ENCODE measurements at places on chromosomes 2 and 18.

- DNase-seq = no peak
Measured at GRCh38 chr2:191942739-191943103, 95.8 kb upstream of the CAVIN2 start.

DNA sequence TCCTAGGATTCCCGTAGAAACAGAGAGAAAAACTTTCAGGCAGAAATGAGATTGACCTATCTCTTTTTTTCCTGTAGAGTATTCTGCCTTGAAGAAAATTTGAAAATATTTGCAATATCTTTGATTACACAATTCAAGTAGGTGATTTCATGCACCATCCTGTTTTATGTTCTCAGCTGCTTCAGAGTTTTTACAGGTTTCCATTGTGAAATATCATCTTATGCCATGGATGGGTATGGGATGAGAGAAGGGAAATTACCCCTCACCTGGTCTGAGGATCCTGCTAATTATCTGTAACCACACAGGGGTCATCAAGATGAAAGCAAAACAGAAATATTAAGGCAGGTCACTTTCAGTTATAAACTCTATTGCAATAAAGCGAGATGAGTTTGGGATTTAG is 264.8 kb downstream of the TXNL1 start:
- no peak for DNase-seq

DNA sequence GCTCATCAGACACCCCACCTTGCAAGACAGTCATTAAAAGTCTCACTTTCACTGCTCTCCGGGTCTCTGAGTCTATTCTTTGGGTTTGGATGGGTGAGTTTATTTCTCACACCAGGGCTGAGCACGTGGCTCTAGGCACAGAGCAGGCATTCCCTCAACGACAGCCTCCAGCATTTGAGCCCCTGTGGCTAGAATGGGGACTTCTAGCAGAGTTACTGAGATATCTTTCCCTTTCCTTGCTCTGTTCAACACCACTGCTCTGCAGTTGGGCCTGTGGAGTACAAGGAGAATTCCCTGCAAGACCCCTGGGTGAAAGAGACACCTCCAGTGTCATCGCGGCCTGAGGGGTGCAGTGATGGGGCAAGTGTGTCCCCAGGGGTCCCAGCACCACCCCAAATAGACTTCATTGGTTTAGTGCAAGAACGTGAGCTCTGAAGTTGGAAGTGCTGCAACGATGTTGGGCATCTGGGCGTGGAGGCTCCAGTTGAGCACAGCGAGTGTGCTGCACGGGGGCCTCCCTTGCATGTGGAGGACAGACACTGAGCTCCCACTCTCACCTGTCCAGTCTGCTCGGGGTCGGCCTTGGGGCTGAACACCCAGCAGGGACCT is 184.1 kb upstream of the HS6ST1 start:
- no peak for DNase-seq

GRCh38 chr2:113341191-113341869 is 62.6 kb upstream of the PAX8 start:
- no peak for DNase-seq

DNA sequence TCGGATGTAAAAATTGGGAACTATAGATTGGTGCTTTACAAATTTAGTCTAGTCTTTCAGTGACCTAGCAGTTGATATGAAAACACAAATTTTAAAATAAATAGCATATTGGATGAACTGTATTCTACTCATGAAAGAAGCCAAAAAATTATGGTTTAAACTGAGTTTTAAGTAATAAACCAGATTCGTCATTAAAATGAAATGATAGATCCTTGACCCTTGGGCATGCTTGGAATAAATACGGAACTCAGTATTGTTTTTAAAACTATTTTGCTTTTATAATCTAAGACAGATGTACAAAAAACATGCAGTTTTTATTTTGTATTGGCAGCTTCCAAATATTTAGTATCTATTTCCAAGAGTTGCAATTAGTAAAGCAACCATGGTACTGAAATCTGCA is 34.6 kb upstream of the TBR1 start:
- no peak for DNase-seq

DNA sequence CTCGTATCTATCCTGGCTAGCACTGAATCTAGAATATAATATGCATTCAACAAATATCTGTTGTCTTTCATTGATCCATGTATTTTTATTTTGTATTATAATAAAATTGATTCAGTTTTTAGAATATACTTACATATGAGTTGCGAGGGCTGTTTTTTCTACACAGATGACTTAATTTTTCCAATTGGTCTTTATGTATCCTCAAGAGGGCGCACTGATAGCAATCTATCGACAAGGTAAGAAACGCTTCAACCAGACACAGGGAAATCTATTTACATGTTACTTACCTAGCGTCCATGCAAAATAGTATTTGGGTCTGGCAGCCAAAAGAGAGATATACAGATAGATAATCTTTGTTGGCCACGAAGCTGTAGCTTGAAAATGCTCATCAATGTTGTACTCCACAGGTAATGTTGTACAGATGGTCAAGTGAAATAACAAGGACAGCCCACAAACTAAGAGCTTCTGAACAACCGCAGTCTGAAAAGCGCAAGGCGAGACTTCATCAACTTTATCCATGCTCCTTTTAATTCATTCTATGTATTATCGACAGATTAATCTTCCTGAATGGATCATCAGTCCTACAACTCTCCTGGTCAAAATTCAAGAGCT is 35.5 kb upstream of the KIDINS220 start:
- DNase-seq = no peak

GRCh38 chr2:108324531-108325255 is 36.0 kb downstream of the SULT1C2 start:
- no peak for DNase-seq

DNA sequence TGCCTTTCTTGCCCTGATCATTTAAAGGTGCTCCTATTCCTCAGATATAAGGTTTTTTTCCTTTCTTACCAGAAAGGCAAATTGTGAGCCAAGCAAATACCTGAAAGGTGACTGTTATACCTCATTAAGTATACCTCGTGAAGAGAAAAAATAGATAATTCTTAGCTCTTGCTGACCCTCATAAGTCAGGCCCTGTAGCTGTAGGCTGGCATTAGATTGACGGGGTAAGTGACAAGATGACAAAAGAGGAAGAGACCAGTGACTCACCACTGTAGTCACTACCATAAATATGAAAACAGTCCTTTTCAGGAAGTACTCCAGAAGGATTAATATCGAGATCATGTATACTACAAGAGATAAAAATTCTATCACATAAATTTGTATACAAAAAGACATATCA is 104.6 kb downstream of the PTPN4 start:
- DNase-seq = no peak

DNA sequence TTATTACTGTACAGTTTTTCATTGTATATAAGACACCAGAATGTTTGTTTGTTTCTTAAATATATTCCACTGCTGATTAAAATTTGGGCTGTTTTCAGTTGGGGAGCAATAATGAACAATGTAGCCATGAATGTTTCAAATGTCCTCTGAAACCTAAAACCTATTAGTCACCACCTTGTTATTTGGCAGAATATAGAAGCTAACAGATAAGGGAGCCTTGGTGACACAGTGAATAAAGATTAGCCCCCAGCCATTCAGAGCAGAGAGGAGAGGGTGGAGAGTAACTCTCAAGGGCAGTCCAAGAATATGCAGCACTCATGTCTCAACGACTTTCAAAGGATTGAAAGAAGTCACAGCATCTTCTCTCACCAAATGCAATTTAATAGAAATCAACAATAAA is 43.1 kb upstream of the ATP8B1 start:
- DNase-seq = no peak

- DNase-seq = no peak
Measured at GRCh38 chr2:65636813-65637483, 204.5 kb upstream of the SPRED2 start.

DNA sequence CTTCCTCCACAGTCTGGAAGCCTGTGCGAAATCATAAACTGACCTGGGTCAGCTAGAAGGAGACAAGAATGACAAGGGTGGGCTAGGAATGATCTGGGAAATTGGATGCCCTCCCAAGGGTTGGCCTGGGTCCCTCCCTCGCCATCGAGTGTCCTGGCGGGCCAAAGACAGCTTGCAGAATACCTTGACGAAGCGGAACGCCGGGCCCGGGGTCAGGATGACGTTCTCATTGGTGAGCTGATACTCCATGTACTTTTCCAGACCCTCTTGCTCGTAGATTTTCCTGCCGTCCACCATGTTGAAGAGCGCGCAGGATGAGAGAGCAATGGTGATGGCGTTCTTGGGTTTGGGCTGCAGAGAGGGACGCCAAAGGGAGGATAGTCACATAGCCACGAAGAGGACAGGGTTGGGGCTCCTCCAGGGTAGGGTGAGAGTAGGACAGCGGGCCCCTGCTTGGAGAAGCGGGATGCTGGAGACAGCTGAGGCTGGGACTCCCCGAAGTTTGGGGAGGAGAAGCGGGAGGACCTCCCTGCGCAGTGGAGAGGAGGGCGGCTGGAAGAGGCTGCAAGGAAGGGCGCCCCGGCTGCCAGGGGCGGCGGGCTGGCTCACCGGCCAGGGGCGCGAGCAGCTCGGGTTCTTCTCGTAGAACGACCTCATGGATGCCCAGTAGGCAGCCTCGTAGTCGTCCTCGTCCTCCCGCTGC is 5.3 kb downstream of the NT5C1B start:
- no peak for DNase-seq

- DNase-seq = no peak
Measured at GRCh38 chr2:191636235-191636543, 41.7 kb upstream of the NABP1 start.

- DNase-seq = no peak
Measured at GRCh38 chr2:177547772-177548171, 155.2 kb downstream of the AGPS start.

DNA sequence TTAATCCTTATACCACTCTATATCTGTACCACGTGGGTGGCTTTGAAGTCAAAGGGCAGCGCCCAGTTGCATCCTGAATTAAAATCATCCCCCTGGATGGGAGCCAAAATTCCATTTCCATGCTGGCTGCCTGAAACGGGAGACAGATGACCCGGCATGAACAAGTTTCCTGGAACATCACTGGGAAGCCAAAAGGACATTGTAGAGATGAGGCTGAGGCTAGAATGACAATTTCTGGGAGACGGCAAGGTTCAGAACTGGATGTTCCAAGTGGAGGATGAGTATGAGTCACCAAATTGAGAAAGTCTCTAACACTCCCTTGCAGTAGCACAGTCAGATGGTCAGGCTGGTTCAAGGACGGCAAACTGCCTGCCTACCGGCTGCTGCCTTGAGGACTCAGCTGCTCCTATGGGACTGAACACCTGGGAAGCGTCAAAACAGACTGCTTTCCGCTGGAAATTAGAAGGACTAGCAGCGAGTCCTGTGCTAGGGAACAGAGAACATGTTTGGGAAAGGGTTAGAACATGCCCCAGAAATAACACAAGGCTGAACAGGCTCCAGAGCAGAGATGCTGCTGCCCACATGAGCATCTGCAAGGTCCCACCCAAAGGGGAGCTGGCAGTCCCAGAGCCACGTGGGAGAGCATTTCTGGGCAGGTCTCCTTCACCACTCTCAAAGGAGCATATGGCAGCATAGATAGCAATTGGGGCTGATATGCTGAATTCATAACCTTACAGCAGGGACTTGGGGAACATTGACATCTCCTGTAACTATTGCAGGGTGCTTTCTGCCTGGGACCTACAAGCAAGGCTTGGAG is 32.0 kb downstream of the YPEL5 start:
- no peak for DNase-seq

DNA sequence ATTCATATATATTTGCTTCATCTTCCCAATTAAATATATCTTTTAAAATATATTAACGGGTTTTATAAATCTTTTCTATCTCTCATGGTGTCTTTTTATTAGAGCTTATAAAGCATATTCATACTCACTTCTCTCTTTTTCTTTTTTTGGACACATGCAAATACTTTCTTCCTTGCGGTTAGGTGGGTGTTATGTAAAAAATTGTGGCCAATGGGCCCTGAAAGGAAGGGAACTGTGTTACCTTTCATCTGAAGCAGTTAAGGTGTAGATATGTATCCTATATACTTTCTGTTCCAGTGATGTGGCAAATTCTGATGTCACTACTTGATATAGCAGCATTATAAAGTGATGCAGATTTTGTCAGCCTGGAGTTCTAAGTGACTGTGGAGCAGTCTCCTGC is 714.5 kb downstream of the PLCL1 start:
- DNase-seq = no peak

GRCh38 chr2:189440644-189440946 is 679 bp upstream of the WDR75 start:
- no peak for DNase-seq

DNA sequence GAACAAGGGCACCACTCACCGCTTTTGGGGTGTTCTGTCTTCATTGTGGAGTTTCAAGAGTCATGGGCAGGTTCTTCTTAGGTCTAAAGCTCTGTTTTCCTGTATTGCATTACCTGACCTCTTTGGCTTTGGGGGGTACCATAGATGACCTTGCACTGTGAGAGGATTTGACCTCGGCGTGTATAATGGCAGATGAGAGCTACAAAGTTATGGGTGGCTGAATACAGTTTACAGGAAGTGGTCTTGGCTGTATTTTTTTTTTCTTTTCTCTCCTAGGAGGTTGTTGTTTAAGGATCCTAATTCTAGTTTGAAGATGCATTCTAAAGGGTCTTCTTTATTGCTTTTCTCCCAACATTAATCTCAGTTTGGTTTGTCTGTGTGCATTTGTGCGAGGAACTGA is 11.5 kb downstream of the GAL3ST2 start:
- no peak for DNase-seq

DNA sequence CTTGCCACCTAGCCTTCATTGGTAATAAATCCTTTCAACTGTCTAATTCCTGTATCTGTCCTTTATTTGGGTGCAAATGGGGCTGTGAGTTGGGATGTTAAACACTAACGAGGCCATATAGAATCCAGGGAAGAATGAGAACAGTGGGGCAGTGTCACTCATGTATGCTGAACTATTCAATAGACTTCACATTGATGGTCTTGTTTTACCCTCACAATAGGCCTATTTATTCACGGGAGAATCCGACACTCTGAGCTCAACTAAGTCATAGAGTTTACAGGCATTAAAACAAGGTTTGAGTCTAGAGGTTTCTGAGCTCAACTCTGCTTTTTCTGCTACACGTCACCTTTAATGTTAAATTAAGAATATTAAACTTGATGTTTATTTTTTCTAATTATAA is 421.6 kb downstream of the SOX11 start:
- no peak for DNase-seq

DNA sequence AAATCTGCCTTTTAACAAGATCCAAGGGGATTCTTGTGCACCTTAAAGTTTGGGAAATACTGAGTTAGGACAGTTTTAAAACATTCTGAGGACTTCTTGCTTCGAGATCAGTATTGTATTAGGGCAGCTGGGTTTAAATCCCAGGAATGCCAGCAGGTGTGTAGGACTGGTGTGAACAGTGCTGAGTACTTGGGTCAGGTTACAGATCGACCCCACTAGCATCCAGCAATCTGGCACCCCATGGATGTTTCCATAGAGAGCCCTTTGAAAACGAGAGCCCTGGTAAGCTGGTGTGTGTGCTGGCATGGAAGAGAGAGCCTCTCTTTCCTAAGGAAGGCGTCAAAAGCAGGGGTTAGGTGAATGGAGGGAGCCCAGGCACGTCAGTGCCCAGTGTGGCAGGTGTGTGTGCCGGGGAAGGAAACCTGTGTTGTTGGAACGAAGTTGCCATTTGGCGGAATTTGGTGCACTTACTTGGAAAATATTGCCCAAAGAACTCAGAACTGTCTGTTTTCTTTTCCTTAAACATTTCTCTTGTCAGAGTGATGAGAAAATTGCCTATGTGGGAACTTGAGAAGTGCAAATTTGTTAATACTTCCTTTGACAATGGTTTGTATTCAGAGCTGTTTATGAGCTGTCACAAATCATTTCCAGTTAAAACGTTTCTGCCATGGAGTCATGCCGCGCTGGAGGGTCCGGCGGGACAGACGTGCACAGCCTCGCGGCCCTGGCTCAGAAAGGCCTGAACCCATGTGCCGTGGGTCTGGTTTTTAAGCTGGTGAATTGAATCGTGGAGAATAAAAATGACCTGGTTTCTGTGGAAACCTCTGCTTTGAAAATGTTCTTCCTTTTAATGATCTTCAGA is 38.1 kb downstream of the LDLRAD4 start:
- DNase-seq = no peak
